ENCODE measurements at places on chromosomes 11 and 22.

DNA sequence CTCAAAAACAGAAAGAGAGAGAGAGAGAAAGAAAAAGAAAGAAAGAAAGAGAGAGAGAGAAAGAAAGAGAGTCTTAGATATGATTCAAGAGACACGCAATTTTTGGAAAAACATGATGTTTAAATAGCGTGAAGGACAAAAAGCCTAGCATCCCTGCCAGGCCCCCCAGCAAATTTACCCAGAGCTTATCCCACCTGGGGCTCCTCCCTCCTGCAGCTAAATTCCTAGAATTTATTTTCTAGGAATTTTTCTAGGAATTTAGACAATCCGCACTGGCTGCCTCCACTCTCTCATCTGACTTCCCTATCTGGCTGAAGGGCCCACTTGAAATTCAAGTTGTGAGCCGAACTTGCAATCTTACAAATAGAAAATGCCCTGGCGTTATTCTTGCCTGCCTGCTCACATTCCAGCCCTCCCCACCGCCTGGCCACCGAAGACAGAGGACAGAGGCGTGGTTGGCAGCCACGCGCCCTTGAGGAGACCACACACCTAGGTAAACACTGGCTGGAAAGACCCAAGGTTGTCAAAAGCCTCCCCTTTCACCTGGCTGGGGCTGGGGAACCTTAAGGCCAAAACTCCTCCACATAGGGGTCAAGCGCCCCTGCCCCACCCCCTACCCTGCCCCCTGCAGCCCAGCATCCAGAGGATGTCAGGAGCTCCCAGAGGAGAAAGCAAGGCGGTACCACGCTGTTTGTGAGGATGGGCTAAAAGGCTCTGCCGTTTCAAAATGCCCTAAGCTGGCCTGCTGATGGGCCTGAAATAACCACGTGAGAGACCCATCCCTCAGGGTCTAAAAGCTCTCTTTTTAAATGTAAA, 42.2 kb downstream of the AHNAK start:
- no peak for DNase-seq

DNA sequence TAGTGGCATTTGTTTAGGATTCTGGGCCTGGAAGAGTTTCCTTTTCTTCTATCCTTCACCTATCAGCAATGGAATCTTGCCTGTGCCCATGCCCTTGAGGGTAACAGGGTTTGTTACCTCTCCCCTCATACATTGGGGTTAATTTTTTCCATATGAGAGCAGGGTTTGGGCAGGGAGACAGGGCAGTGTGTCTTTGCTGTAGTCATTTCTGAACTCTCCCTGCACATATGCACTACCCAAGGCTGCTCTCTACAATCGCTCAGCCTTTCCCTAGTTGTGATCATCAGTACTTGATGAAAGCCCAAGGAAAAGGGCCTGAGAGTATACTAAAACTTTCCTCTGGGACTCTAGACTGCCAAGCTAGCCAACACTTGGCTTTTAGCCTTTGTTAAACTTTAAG, 95.7 kb downstream of the LRRC32 start:
- no peak for DNase-seq

DNA sequence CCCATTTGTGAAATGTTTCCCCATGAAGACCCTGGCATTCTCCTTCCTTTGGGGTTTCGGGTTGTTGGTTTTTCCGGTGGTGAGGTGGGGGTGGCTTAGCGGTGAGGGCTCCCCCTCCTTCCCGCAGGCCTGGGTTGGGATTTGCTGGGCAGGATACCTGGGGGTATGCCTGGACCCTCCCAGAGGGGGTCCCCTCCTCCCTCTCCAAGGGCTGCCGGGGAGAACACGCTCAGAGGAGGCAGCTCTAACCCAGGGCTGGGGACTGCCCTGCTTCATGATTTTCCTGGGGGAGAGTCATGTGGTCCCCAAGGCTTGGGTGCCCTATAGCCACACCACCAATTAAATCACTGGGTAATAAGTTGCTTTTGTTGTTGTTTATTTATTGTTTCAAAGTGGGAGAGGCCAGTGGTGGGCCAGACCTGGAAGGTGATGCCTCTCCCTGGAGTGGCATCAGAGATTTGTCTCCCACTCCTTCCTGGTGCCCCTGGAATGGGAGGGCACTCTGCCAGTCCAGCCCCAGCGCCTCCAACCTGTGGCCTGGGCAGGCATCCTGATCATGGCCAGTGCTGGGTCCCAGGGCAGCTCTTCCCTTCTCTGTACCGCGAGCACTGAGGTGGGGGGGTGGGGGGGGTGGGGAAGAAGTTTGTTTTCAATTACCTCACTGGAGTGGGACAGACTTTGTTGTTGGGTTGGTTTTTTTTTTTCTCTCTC, 1.3 kb upstream of the CLCF1 start:
- DNase-seq, result no peak

GRCh38 chr11:118295199-118295598, 9.3 kb upstream of the CD3E start:
- DNase-seq, result no peak

DNA sequence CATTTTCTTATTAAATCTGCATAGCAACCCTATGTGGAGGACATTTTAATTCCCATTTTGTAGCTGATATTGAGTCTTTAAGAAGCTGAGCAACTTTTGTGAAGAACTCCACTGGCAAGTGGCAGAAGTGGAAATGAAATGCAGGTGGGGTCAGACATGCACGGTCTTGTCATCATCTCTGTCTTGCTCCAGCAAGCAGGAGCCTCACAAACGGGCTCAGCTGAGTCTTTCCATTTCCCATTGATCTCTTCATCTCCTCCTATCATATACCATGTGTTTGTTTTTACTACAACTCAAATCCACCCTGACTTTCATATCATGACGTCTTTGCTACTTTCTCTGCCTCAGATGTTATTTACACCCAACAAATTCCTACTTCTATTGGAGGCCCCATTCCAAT, 97.9 kb upstream of the TENM4 start:
- no peak for DNase-seq

- no peak for DNase-seq
These were observed 77.2 kb downstream of the KCNQ1 start for GRCh38 chr11:2521733-2522630.

GRCh38 chr11:39304586-39304985, 2154.9 kb downstream of the LRRC4C start:
- DNase-seq, result no peak

DNA sequence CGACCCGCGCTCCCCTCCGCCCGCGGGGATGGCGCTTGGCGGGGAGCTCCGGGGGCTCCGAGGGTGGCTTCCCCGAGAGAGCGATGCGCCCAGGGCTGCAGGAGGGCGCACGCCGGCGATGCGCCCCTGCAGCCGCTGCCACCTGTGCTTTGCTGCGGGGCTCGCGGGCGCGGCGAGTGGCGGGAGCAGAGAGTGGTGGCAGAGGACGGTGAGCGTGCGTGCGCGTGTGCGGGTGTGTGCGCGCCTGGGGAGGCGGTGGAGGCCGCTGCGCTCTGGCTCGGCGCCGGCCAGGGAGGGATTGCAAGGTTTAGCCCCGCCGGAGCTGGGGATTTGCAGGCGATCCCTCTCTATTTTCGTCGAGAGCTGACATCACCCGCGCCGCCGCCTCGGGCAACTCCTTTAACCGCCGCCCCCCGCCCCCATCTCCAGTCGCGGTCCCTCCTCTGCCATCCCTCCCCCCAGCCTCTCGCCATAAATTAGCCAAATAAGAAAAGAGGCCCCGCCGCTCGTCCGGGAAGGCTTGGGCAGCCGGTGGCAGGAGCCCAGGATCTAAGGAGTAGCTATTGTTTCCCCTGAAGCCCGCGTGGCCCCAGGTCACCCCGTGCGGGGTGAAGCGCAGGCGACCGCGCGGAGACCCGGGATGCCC, at the start of gene SLC1A2:
SLC1A2 (minus strand) TSS at position 375 of the 646 bp plus-strand sequence. CDS start 592 bp downstream, outside the sequence.
- no peak for DNase-seq

GRCh38 chr11:122517403-122518379, 137.8 kb upstream of the UBASH3B start:
- DNase-seq, result no peak

GRCh38 chr11:10487002-10487647, 32.1 kb downstream of the AMPD3 start:
- no peak for DNase-seq

- no peak for DNase-seq
These were observed 283.2 kb downstream of the ETS1 start for GRCh38 chr11:128304116-128304515.

- DNase-seq, result no peak
These were observed 497.5 kb downstream of the SOX6 start for GRCh38 chr11:15858881-15859280.

GRCh38 chr22:17112491-17113042, 8.6 kb downstream of the TMEM121B start:
- DNase-seq, result no peak
